ENCODE measurements at places on chromosomes 3 and 15. TPM values are rescaled to one million over a fixed set of nuclear protein-coding genes. Genes with fewer than 3 reads are reported as not detected.

Gene PPCDC
- total RNA-seq = 5.1 TPM

Gene SPCS1
- total RNA-seq = 84.1 TPM

Gene ZKSCAN7
- total RNA-seq = 1.8 TPM

Gene ARNT2
- 4.1 TPM for total RNA-seq

Gene HOMER2
- total RNA-seq = 59.4 TPM

Gene ADAM10
- 77.1 TPM for total RNA-seq

Gene PARP15
- total RNA-seq = 0.52 TPM

Gene ERC2
- total RNA-seq = 0.94 TPM

Gene PAQR5
- total RNA-seq = 1.7 TPM

Gene AGBL1
- total RNA-seq = not detected

Gene PCOLCE2
- 58.2 TPM for total RNA-seq

Gene SCAANT1
- total RNA-seq = not detected

Gene CCDC71
- 10.2 TPM for total RNA-seq

Gene PCSK6
- 31.9 TPM for total RNA-seq

Gene IDH3A
- total RNA-seq = 470 TPM

Gene LRRK1
- total RNA-seq = 2.3 TPM

Gene ARPP21
- total RNA-seq = not detected

Gene LSMEM2
- 31.6 TPM for total RNA-seq

Gene ACTRT3
- 0.72 TPM for total RNA-seq

Gene AMOTL2
- total RNA-seq = 53.9 TPM

Gene PDIA5
- total RNA-seq = 4.8 TPM

Gene IL17RE
- 0.45 TPM for total RNA-seq

Gene NPAP1
- not detected for total RNA-seq

Gene NCBP2
- 31.0 TPM for total RNA-seq

Gene SLC28A1
- 0.50 TPM for total RNA-seq

Gene EIF4E3
- total RNA-seq = 55.7 TPM

Gene SH3GL3
- total RNA-seq = not detected

Gene CRYGS
- 0.55 TPM for total RNA-seq

Gene KIF23
- 0.45 TPM for total RNA-seq

Gene GOLGA8N
- total RNA-seq = 9.6 TPM

Gene GRK7
- total RNA-seq = not detected

Gene CXCR6
- 0.59 TPM for total RNA-seq

Gene AMIGO3
- total RNA-seq = not detected

Gene RFT1
- total RNA-seq = 8.5 TPM

Gene KNG1
- 0.37 TPM for total RNA-seq

Gene CD96
- total RNA-seq = 0.32 TPM

Gene CFAP161
- total RNA-seq = 0.94 TPM

Gene PPM1L
- total RNA-seq = 56.4 TPM

Gene CTXN2
- not detected for total RNA-seq

Gene PLSCR5
- not detected for total RNA-seq

Gene LRTM1
- total RNA-seq = not detected

Gene ERICH6
- not detected for total RNA-seq

Gene TMEM158
- total RNA-seq = 0.82 TPM

Gene NLGN1
- 10.5 TPM for total RNA-seq

Gene EEF1AKMT4
- total RNA-seq = 1.6 TPM

Gene SOX14
- not detected for total RNA-seq

Gene MUC20
- 3.6 TPM for total RNA-seq

Gene IL17RB
- 3.1 TPM for total RNA-seq

Gene CLDN1
- total RNA-seq = 1.4 TPM

Gene ROBO2
- 0.17 TPM for total RNA-seq

Gene POMGNT2
- total RNA-seq = 20.7 TPM

Gene DET1
- 7.6 TPM for total RNA-seq

Gene DPPA4
- not detected for total RNA-seq

Gene ARGFX
- not detected for total RNA-seq

Gene SLC7A14
- not detected for total RNA-seq

Gene CYP1A2
- not detected for total RNA-seq

Gene LRRC31
- not detected for total RNA-seq

Gene SKIL
- total RNA-seq = 17.2 TPM

All from left ventricle myocardium superior (tissue), 1 donor.